ENCODE measurements at places on chromosomes 13 and 19.

- DNase-seq = no peak
Observed at GRCh38 chr13:94827566-94827965, 115.2 kb upstream of the SOX21 start.

DNA sequence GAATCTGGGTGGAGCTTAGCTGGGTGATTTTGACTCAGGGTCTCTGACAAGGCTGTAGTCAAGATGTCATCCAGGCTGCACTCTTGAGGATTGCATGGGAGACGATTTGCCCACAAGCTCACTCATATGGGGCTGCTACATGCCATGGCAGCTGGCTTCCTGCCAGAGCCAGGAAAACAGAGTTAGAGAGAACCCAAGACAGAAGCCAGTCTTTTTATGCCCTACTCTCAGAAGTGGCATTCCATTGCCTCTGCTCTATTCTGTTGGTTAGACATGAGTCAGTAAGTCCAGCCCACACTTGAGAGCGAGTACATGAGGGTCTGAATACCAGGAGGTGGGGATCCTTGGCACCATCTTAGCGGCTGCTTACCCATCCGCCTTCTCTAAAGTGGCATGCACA lies 9.5 kb downstream of the POLR1D start:
- peak; percentile 7 for DNase-seq

GRCh38 chr13:79108914-79109643 lies 297.0 kb downstream of the RBM26 start:
- DNase-seq = no peak

GRCh38 chr13:50421473-50422130 lies 406.4 kb downstream of the KCNRG start:
- no peak for DNase-seq

DNA sequence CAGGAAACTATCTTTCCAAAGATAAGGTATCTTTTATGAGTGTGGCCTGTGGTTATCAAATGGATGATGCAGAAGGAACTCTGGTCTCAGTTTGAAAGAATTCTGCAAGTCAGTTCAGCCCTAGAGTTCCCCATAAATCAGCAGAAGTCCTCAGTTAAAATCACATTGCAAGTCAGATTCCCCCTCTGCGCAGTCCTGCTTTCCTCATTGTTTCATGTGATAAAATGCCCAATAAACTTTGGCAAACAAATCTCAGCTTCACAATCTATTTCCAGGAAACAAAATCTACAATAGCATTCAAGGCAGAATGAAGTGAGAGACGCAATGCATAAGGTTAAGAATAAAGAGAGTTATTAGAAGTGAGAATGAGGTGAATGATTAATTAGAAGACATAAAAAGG lies 216.3 kb upstream of the KLHL1 start:
- no peak for DNase-seq

DNA sequence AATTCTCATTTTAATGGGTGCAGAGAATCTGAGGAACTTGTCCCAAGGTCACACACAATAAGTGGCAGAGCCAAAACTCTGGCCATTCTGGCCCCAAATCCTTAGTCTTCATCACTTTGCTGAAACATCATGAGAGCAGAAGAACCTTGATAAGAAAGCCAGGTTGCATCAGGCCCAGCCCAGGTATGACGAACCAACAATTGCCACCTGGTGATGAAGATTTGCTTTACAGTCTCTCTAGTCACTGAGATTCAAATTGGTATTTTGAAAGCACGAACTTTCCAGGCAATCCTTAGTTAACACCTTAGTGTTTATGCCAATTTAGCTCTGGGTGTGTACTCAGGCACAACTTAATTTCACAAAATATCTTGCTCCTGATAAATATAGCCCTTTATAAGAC lies 502.7 kb upstream of the HTR2A start:
- no peak for DNase-seq

- DNase-seq = no peak
Observed at GRCh38 chr19:16473875-16474392, 2.2 kb upstream of the EPS15L1 start.

DNA sequence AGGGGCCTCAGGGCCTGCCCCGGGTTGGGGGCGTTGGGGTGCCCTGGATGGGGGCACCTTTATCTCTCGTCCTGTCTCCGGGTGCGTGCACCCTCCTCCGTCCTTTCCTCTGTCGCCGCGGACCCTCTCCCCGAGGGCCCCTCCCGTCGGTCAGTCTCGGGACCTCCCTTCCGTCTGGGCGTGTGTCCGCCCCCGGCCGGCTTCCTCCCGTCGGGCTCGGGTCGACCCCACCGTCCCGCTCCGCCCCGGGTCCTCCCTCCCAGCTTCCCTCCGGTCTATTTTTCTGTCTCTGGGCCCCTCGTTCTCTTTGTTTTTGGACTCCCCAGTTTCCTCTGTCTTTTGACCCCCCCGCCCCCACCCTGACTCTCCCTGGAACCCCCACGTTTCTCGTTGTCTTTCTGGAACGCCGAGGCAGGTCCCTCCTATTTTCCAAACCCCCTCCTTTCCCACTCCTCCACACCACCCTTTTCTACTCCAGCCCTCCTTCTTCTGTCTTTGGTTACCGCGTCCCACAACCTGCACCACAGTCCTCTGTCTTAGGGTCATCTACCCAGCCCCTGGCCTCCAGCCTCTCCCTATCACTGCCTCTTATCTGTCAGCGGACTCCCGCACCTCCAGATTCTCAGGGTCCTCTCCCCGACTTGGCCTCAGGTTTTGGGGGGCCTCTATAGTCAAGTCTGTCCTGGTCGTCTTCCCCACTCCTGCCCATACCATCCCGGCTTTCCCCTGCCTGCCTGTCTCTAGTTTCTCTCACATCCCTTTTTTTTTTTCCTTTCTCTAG lies 757 bp downstream of the EGLN2 start:
- no peak for DNase-seq

DNA sequence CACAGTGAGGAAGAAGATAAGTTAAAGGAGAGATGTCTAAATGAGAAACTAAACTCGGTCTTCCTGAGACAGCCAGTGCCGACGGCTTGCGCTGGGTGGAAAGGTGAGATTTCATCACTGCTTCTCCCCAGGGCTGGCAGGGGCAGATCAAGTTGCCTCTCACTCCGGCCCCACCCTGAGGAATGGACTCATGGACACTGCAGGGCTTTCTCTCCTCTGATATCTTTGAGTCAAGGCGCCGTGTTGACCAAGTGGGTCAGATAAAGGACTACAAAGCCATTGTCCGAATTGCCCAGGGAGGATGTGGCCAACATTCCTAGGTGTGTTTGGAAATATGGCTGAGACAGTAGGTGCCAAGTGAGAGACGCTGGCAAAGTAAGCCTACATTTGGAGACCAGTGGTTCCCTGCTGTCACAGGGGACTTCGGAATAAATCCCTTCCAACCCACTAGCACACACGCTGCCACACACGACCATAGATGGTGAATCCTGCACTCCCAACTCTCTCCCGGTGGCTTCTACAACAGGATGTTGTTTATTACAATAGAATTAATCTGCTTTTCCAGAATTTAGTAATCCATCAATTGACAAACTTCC lies 156.5 kb upstream of the TSC22D1 start:
- DNase-seq = no peak

DNA sequence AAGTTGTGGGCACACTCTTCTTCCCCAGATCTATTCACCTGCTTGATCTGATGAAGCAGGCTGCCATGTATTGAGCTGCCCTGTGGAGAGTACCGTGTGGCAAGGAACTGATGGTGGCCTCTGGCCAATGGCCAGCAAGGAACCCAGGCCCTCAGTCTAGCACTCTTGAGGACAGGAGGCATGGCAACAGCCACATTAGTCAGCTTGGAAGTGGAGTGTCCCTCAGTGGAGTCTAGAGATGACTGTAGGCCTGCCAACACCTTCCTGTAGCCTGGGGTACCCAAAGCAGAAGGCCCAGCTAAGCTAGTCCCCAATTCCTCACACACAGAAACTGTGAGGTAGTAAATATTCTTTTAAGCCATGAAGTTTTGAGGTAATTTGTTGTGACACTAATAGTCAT lies 412.5 kb downstream of the DACH1 start:
- DNase-seq = no peak

DNA sequence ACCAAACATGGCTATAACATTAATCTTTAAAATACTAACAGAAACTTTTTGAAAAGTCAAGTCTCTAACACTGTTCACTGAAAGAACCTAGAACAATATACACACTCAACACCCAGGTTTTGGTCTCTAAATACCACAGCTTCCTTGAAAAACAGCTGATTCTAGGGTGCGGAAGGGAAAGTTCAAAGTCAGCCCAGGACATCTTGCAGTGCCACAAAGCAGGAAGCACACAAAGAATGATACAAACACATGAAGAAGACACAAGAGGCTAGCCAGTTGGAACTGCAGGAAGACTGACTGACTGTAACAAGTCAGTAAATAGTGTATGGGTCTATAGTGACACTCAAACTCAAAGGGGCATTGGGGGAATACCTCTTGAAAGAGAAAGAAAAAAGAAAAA lies 4.6 kb downstream of the DEDD2 start:
- no peak for DNase-seq

DNA sequence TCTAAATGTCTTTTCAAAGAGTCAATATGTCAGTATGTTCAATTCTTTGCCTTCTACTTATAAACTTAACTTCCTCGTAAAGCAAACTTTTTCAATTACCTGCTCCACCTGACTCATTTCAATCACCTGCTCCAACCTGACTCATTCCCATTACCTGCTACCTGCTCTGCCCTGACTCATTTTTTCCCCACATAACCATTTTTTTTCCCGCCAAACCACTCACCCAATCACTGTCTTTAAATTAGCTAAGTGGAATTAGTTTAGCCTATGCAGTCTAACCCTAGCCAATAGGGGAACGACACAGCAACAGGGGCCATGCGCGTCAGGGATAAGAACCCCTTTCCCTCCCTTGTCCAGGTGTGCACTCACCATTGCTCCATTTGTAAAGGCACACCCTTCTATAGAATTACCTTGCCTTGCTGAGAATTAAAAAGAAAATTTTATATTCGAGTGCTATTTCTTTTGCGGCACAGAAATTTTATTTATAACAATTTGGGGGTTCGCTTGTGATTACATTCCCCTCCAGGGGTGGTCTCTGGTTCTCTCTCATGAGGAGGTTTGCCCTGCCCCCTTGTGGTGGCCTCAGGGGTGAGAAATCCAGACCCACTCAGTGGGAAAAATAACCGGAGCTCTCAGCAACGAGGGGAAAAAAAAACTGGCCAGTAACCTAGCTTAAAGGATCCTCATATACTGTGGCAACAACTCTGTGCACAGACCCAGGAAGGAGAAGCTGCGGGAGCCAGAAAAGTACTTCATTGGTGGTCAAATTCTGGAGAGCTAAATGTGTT lies 193.1 kb downstream of the ZNF486 start:
- DNase-seq = no peak

- no peak for DNase-seq
Observed at GRCh38 chr19:12055784-12056183, 3.0 kb upstream of the ZNF878 start.

DNA sequence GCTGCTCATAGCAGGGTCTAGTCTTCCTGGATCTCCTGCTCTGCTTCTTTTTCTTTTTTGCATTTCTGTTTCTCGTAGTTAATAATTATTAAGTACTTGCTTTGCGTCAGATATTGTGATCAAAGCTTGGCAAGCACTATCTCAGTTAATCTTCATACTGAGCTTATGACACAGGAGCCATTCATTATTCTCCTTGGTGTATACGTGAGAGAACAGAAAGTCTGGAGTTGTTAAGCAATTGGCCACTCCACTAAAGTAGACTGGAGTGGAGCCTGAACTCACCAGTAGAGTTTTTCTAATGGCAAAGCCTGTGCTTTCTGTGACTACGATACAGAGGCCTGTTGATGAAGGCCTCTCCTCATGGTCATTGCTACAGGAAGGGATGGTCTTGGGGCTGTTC lies 285.9 kb downstream of the RFC3 start:
- no peak for DNase-seq

- DNase-seq = no peak
Observed at GRCh38 chr19:33199441-33200265, 5.5 kb downstream of the LRP3 start.

- no peak for DNase-seq
Observed at GRCh38 chr13:34243403-34243802, 425.5 kb downstream of the RFC3 start.

DNA sequence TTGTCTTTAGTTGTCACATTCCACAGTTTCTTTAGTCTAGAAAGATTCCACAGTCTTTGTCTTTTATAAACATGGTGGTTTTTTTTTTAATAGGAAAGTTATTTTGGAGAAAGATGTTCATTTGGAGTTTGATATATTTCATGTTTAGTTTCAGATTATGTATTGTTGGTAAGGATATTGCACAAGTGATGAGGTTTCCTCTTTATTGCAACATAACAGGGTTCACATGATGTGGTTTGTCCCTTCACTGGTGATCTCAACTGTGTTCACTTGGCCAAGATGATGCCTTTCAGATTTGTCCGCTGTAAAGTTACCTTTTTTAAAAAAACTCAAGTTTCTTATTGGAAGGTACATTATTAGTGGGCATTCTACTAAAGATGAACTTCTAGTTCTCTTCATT lies 3.2 kb downstream of the ZNF230 start:
- no peak for DNase-seq

- no peak for DNase-seq
Observed at GRCh38 chr19:10612499-10613119, 12.7 kb upstream of the SLC44A2 start.

GRCh38 chr19:52922841-52923777 lies at the start of gene ZNF888:
Gene ZNF888 (minus strand): TSS chr19:52923428. CDS start chr19:52917873, 5,555 bp downstream.
- peak; percentile 82 for DNase-seq

DNA sequence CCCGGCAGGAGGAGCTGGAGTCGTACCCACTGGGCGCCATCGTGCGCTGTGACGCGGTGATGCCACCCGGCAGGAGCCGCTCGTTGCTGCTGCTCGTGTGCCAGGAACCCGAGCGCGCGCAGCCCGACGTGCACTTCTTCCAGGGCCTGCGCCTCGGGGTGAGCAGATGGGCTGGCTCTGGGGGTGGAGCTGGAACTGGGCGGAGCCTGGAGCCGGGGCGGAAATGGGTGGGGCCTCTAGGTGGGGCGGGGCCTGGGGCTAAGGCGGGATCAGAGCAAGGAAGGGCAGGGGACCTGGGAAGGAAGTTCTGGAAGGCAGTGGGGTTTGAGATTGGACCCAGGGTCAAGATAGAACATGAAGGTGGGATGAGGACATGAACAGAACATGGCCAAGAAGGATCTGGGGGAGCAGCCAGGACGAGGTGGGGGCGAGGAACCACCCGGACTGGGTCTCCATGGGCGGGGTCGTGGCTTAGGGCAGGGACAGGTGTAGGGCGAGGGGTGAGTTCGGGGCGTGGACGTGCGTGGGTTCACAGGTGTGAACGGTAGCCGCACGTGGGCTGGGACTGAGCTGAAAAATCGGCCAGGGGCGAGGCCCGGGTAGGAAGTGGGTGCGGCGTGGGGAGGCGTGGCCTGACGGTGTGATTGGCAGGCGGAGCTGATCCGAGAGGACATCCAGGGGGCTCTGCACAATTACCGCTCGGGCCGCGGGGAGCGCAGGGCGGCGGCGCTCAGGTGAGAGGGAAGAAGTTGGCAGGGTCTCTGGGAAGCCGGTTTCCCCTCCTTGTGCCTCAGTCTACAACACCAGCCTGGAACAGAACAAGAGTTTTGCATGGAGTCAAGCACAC lies 4.7 kb downstream of the EPS8L1 start:
- peak; percentile 63 for DNase-seq

Measured in fibroblast of skin of scalp (primary cell).